Dermis blood vessel endothelial cell (primary cell): ENCODE measurements at places on chromosomes 6 and 20. TPM values are rescaled to one million over a fixed set of nuclear protein-coding genes. Genes with fewer than 3 reads are reported as not detected.

- no peak for DNase-seq
Observed at GRCh38 chr6:109029313-109029712, 65.3 kb downstream of the SESN1 start.

GRCh38 chr6:108581237-108581931 lies 20.7 kb downstream of the FOXO3 start:
- peak; percentile 32 for DNase-seq

Gene KCNK16
- total RNA-seq: not detected in 2 replicates

DNA sequence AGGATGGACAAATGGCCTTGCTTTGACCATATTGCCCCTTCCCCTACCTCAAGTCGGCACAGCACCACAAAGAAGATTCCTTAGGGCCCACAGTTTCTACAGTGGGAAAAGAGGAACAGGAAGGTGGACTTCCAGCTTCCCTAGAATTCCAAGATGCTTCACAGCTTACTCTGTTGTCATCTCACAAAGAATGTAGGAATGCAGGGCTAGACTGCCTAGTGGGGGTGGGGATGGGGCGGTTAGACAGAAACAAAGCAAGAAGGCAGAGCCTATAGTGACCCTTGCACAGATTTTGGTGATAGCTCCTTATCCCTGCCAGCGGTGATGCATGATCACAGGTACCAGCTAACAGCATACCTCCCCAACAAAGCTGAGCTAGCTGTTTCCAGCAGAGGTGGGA lies 607.6 kb upstream of the MAN1A1 start:
- no peak for DNase-seq

- peak; percentile 50 for DNase-seq
Observed at GRCh38 chr20:44762466-44763140, 16.9 kb downstream of the KCNK15 start.

Gene HCRTR2
- total RNA-seq: not detected in 2 replicates
